Foreskin fibroblast (primary cell): ENCODE measurements at places on chromosomes 2 and 18.
A peak's percentile ranks its signal among the peaks of the same experiment; 100 is the strongest.

- peak; percentile 7 for DNase-seq
These were observed 135.5 kb upstream of the MC4R start for GRCh38 chr18:60508108-60508507.

DNA sequence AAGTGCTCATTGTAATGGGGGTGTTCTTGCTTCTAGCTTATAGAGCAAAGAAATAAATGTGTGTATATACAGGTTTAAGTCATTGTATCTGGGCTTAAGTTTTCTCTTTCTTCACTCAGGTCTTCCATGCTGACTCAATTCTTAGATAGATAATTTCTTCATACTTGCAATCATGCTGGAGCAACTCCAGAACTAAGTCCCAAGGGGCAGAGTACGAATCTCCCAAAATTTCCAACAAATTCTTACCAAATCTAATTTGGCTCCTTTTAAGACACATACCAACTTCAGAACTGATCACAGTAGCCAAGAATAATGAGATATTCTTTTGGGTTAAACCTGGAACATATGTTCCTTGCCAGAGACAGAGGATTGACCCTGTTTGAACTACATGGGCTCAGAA lies 4.3 kb upstream of the SPAG16 start:
- no peak for DNase-seq

GRCh38 chr2:177078416-177078815 lies 134.2 kb upstream of the HNRNPA3 start:
- peak; percentile 2 for DNase-seq

DNA sequence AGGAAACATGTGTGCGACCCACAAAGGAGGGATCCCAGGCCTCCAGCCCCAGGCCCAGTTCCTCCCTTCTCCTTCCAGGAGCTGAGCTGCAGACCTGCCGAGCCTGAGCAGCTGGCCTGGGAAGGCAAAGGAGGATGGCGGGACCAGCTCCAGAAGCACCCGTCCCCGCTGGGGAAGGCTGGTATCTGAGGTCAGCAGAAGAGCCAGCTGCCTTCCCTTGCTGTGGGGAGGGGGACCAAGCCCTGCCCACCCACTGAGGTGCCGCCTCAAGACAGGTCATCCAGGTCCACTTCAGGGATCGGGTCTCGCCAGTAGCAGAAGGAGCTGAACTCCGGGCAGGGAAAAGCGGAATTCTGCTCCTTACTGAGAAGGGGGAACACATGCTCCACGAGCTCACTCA lies 73.2 kb downstream of the EMILIN2 start:
- no peak for DNase-seq

DNA sequence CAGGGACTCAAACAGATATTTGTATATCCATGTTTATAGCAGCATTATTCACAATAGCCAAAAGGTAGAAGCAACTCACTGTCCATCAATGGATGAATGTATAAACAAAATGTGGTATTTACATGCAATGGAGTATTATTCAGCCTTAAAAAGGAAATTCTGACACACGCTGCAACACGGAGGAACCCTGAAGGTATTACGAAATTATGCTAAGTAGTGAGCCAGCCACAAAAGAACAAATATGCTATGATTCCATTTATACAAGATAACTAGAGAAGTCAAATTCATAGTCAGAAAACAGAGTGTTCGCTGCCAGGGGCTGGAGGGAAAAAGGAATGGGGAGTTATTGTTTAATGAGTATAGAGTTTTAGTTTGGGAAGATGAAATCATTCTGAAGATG lies 61.0 kb upstream of the CDKL4 start:
- no peak for DNase-seq

DNA sequence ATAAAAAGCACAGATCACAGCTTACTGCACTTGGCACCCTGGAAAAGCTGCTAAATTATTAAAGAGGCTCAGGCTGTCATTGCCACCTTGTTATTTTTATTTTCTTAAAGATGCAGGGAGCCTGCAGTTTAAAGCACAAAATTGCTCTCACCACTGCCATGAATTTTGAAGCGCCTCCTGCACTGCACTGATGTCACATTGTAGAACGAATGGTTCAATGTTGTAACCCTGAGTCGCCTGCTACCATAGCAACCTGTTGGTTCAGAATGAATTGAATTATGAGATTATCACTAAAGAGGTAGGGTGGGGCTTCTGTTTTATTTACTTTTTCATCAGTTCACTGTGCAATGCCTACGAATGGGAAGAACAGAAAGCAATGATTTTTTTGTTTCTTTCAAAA lies 16.5 kb downstream of the SCG2 start:
- peak; percentile 39 for DNase-seq

DNA sequence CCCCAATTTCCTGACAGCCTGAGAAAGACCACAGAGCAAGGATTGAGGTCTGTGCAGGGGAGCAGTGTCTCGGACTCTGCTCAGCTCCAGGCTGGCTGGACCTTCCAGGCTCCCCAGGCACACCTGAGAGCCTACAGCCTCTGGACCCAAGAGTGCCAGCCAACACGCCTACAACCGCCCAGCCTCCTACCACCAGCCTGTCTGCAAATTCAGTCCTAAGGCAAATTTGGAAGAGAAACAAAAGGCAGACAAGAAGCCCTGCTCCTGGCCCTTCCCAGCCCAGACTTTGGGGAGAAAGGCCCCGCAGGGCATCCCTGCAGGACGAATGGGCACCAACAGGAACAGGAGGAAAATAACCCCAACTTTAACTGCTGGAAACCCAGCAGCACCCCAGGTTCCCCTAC lies 1.9 kb downstream of the HS6ST1 start:
- DNase-seq: no peak
